Fibroblast of lung (primary cell): ENCODE measurements at places on chromosomes 16 and 17. TPM values are rescaled to one million over a fixed set of nuclear protein-coding genes. Genes with fewer than 3 reads are reported as not detected.

DNA sequence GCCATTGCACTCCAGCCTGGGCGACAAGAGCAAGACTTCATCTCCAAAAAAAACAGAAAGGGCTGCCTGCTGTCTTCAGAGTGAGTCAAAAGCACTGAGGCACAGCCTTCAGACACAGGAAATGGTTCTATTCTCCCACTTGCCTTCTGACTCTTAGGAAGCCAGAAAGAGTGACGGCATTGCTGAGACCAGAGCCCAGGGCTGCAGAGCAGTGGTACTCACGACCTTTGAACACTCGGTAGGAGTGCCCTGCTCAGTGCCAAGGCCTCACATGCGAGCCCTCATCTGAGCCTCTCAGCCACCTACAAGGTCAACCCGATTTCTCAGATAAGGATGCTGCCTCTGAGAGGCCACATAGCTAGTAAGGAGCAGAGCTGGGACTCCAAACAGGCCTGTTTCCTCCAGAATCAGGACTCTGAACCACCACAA is 3.5 kb upstream of the ITGAE start:
- DNase-seq: no peak

- no peak for DNase-seq
Measured at GRCh38 chr17:58238147-58238634, at the start of gene LPO. Gene LPO (plus strand): TSS chr17:58238584. CDS start chr17:58242980, 4,396 bp downstream.

- no peak for DNase-seq
Measured at GRCh38 chr17:82143333-82143732, 45.3 kb upstream of the FASN start.

DNA sequence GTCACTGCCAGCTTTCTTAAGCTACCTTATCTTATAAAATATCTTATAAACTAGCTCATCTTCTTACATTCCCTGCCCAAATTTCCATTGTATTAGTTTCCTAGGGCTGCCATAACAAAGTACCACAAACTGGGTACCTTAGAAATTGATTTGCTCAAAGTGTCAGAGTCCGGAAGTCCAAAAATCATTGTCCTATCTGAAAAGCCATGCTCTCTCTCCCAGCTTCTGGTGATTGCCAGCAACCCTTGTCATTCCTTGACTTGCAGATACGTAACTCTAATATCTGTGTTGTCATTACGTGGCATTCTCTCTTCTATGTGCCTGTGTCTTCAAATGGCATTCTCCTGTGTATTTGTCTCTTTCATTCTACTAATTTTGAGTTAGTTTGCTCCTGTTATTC is 2.3 kb upstream of the ABCA10 start:
- no peak for DNase-seq

- no peak for DNase-seq
Measured at GRCh38 chr16:81679721-81680430, 99.2 kb upstream of the PLCG2 start.

DNA sequence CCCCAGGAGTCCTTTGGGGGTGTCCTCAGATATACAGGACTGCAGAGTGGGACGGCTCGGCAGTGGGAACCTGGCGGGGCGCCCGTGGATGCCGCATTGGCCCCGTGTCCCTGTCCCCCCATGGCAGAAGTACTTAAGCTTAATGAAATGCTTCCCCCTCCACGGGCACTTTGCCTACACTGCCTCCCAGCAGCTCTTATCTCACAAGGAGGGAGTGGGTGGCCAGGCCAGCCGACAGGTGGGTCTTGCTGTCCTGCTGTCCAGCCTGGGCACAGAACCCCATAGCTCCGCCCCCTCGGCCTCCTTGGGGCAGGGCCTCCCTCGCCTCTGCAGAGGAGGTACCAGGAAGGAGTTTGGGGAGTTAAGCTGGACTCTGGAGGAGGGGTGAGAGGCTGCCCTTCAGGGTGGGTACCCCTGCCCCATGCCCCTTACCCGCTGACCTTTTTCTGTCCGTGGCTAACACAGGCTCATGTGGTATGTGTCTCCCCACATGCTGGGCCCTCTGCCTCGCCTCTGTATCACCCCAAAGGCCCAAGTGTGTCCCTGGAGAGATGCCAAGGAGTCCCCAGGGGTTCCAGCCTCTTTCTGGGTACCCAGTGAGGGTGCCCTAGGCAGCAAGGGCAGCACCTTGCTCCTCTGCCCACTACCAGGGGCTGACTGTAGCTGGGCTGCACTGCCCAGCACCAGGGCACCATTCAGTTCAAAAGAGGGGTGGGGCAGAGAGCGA is 8.7 kb downstream of the THRA start:
- DNase-seq: no peak

The SLC52A1 gene
- total RNA-seq: 0.26 and 0.66 TPM in 2 replicates

The ABR gene
- 84.7 and 91.9 TPM in 2 replicates for total RNA-seq
